ENCODE measurements at places on chromosomes 5 and 9. TPM values are rescaled to one million over a fixed set of nuclear protein-coding genes. Genes with fewer than 3 reads are reported as not detected.

- no peak for DNase-seq
Observed at GRCh38 chr9:22693156-22693555, 246.5 kb downstream of the DMRTA1 start.

DNA sequence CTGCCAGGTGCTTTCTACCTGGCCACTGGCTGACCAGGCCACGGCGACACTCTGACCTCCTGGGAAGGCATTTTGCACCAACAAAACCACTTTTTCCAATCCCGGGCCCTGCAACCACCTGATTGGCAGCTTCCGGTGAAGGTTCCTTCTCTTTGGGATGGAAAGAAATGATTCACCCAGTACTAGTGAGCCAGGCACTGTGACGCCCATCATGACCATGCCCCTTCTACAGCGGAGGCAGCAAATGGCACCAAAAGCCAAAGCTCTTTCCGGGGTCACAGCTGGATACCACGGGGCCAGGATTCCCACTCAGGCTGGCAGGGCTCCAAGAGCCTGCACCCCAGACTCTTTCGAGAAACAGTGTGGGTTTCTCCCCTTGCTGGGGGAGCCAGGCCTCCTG, 4.7 kb downstream of the NOTCH1 start:
- DNase-seq, result no peak

DNA sequence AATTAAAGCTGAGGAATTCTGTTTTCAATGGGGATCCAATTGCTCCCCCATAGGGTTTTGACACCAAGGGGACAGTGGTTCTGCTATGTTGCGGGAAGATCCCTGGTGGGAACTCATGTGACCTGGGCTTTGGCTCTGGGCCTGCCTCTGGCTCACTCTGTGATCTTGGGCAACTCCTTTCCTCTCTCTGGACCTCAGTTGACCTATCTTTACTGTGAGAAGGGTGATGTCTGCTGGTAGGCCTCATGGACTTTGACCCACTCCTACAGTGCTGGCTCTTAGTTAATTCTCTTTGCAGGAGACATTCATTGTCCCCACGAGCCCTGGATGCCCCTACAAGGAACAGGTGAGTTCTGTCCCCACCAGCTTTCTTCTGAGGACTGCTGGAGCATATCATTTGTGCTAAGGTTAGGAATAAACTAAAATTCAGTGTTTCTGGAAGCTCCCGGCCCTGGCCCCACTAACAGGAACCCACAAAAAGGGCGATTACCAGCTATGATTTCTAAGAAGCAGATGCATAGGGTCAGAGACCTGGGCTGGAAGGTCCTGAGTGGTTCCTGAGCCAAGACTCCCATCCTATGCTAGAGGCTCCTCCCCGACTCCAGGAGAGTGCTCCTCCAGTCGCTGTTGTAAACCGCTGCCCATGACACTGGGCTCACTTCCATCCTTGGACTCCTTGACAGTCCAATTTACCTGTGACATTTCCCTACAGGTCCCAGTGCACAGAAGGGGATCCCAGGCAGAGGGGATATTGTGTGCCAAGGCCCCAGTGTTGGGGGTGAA, 218.3 kb downstream of the PAX5 start:
- no peak for DNase-seq

The OR1L8 gene
- total RNA-seq, result 0.13 TPM
